ENCODE measurements at places on chromosomes 1 and 21.

DNA sequence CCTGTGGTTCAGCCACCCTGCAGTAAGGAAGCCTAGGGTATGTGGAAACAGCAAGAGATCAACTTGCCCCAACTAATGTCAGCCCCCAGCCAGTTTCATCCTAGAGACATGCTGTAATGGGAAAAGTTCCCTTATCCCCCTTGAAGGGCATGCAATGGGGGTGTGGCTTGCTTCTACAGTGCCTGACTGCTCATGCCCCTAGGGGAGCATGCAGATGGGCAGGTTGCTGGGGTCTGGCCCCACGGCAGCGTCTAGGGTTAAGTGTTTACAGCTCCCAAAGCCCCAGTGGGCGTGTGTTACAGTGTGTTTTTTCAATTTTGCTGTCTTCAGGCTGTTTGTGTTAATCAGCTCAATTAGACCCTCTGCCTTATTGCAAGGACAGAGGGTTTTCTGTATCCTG is 1105.9 kb downstream of the AMY1C start:
- no peak for DNase-seq

DNA sequence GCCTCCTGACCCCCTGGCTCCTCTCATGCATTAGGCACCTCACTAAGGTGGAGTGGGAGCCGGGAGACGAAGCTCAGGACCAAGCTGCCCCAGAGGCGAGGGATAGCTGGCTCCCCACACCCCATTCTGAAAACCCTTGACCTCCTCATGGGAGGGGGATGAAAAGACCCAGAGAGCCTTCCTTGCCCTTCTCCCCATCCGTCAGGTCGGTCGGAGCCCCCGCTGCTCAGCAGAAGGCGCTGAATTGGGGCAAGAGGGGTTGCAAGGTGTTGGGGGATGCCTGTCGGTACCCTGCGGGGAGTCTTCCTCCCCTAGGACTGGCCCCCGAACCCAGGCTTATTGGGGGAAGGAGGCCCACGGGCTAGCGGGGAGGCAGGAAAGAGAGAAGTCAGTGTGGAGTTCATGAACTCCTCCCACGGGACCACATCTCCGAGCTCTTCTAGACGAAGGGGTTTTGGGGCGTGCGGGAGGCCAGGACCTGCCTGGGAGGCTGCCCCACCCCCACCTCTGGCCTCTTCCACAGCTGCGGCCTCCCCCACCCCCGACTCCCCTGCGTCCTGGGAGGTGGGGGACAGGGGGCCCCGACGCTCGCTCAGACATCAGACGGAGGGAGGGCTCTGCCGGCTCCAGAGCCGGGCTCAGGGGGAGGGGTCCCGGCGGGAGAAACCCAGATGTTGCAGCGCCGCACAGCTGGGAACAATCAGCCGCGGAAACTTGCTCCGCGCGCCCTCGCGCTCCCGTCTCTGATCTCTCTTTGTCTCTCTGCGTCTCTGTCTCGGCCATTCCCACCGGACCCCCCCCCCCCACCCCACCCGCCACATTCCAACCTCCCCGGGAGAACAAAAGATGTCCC is 719 bp downstream of the MFAP2 start:
- no peak for DNase-seq

GRCh38 chr1:179767996-179768395 is 24.9 kb downstream of the FAM163A start:
- DNase-seq, result no peak

DNA sequence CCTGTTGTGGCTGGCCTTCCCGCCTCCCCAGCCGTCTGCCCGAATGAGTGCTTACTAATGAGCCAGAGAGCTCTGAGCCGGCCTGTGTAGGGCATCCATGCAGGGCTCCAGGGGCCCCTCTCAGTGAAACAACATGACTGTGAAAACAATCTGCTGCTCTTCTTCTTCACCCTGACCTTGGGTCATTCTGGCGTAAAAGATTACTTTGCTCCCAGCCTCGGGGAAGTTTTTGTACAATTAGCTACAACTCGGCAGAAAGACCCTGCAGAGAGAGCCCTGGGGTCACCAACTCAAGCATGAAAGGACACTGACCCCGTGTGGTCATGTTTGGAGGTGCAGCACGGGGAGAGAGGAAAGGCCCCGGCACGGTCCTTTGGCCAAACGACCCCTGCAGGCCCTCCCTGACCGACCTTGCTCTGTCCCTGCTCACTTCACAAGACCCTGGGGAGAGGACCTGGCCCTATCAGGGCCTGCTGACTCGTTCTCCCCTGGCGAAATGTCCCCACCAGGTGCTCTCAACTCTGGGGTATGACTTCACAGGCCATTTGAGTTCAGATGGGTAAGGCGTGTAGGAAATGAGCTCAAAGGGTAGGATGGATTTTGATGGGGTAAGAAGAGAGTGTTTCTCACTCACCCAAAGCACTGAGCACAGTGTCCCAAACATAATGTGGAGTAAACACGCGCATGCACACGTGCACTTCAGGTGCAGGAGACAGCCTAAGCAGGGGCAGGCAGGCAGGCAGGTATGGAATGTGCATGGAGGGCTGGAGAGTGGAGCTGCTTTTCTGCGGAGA is 22.9 kb upstream of the FAM20B start:
- DNase-seq, result peak; percentile 41

GRCh38 chr1:167071286-167071685 is 18.9 kb downstream of the GPA33 start:
- no peak for DNase-seq

- no peak for DNase-seq
These were observed 286.6 kb downstream of the COL11A1 start for GRCh38 chr1:102821707-102822106.

DNA sequence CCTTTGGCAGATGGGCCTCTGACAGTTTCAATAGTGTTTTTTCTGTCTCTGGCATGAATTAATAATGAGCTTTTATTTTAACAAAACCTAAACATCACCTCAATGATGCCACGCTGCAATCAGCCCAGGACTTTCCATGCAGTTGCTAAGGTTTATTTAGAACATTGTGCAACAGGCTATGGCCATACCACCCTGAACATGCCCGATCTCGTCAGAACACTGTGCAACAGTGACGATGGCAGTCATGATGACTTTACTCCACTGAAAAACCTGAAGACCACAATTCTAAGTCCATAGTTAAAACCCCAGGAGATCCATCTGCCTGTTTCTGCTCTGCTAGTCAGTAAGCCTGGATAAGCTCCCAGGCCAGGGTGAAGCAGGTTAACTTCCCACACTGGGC is 310.0 kb downstream of the PBX1 start:
- no peak for DNase-seq

GRCh38 chr1:227140376-227140775 is 177.9 kb downstream of the CDC42BPA start:
- DNase-seq, result no peak

DNA sequence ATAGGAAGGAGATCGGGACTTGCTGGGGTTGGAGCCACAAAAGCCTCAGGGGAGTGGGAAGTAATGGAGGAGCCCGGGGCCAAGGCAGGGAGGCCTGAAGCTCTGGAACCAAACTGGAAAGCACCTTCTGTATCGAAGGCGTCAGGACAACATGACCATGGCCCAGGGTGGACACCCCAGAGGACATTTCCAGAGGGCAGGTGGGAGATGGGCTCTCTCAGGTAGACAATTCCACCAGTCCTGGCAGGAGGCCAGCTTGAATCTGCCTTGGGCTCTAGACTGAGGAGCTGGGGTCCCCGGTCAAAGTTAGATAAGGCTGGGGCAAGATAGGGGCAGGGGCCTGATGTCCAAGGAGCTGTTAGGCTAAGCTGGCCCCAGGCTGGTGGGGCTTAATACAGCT is 104.9 kb upstream of the EDN2 start:
- DNase-seq, result no peak

DNA sequence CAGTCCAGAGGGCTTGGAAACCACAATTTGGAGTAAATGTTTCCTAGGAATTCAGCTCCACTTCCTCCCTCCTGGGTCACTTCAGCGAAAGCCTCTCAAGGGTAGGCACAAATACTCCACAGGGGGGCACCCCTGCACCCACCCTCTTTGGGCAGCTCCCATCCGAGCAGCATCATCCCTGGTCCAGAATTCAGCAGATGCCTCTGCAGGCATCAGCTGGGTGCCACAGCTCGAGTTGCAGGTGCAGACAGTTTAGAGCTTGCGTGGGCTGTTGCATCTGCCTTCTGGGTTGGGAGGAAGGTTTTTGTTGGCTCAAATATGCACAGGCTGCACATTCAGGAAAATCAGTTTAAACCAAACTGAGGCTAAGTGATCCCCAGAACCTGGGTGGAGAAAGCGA is 25.0 kb downstream of the KANK4 start:
- no peak for DNase-seq

GRCh38 chr1:183034682-183035081 is 11.5 kb downstream of the LAMC1 start:
- no peak for DNase-seq

GRCh38 chr1:175872588-175872987 is 129.2 kb upstream of the TNR start:
- no peak for DNase-seq

- DNase-seq, result no peak
These were observed 43.3 kb upstream of the PUM1 start for GRCh38 chr1:31108861-31109260.

GRCh38 chr1:203996126-203996525 is 76.8 kb upstream of the SOX13 start:
- DNase-seq, result no peak

DNA sequence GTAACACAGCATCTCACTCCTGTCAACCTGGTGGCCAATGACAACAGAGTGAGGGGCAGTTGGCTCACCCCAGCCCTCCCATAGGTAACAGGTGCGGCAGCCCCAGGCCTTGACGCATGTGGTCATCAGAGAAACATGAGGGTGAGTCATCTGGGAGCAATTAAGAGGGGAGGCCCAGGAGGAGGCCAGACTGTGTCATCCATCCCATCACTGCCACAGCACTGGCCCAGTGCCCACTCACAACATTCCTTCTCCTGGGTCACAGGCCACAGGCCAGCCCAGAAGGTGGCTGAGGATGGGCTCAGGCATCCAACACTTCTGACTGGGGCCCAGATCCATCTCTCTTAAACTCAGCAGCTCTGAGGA is 17.1 kb downstream of the TEX35 start:
- DNase-seq, result no peak

GRCh38 chr1:226372885-226373284 is 35.0 kb downstream of the PARP1 start:
- DNase-seq, result no peak

- DNase-seq, result no peak
These were observed 722.2 kb downstream of the KCNT2 start for GRCh38 chr1:195886000-195886399.

GRCh38 chr1:68140536-68140935 is 90.1 kb upstream of the DIRAS3 start:
- no peak for DNase-seq

GRCh38 chr1:173406783-173407230 is 70.3 kb upstream of the PRDX6 start:
- no peak for DNase-seq

DNA sequence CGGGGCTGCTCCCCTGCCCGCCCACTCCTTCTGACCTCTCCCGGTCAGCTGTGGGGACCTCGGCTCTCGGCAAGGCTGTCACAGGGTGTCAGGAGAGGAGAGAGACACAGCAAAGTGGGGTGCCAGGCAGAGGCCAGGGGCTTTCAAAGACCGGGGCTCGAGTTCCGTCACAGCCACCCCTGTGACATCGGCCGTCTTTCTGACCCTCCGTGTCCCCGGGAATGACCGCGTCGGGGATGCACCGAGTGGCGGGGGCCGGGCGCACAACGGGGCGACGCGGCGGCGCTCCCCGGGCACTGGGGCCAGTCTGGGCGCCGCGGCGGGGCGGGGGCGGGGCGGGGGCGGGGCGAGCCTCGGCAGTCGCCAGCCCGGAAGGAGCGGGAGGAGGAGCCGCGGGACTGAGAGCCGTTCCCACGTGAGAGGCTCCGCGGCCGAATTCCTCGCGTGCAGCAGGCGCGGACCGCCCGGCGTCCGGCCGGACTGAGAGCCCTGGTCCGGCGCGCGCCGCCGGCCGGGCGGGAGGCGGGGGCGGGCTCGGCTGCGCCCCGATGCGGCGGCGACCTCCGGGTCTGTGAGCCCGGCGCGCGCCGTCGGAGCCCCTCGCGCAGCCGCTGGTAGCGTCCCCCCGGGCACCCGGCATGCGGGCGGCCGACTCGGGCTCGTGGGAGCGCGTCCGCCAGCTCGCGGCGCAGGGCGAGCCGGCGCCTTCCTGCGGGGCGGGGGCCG is 229.7 kb upstream of the TMEM51 start:
- DNase-seq, result no peak

DNA sequence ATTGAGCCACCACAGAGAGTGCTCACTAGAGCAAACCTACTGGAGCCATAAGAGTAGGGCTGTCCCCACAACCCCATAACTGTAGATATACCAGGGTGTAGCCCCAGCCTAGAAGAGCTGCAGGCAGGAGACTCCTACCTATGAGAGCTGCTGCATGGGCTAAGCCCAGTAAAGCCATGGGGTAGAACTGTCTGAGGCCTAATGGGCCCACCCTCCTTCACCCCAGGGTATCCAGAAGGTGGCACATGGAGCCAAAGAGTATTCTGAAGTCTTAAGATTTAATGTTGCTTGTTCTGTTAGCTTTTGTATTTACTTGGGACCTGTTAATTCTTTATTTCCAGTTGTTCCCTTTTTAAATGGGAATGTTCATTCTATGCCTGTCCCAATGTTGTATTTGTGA is 1193.7 kb upstream of the ADGRL2 start:
- DNase-seq, result no peak

DNA sequence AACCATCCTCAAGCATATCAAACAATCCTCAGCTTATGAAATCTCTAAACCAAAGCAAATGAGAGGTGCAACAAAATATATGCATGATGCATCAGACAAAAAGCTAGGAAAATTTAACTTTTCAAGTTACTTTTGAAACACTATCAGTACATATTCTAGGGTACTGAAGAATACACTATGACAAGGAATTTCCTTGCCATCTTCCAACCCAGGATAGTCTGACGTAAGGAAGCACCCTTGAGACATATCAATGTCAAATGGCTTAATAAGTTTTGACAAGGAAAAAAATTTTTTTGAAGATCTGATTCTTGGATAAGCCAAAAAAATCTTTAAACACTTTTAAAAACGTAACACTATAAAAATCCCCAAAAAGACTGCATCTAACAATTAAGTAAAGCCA is 64.9 kb downstream of the KIFAP3 start:
- DNase-seq, result no peak

DNA sequence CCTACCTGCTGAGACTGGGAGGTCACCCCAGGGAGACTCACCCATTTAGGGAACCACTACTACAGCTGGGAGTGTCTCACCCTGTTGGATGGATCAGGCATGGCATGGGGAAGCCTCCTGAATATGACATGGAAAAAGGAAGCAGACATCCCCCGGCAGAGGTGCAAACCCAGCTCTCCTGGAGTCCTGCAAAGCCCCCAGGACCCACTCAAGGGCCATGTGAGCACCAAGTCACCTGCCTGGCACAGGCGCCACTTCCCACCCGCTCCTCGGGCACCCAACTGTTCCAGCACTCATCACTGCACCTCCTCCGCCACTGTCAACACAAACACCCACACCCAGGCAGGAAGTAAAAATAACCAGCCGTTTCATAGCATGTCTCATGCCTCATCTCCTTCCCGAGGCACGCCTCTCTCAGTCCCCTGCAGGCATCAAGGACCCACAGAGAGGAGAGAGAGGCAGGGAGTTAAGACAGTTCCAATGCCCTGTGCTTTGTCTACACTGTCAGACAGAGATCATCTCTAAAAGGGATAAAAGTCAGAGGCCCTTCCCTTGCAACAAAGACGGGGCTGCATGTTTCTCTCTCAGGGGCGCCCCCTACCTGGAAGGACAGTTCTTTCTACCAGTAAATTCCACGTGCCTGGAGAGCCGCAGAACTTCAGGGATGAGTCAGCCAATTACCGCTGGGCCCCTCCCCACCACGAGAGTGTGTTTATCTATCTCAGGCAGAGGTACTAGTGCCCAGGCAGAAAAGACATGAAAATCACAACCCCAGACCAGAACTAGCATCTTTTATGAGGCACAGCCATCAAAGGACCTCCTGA is 150.1 kb upstream of the SOD1 start:
- DNase-seq, result peak; percentile 84

GRCh38 chr1:5108740-5109139 is 454.3 kb downstream of the AJAP1 start:
- no peak for DNase-seq

All from stimulated activated CD4-positive, alpha-beta T cell treated with anti-CD3 and anti-CD28 coated beads, Interleukin-15, amount 100 ng/mL, for 48 hours (primary cell).